GM13977 (cell line): ENCODE measurements at places on chromosomes 2 and 18.

DNA sequence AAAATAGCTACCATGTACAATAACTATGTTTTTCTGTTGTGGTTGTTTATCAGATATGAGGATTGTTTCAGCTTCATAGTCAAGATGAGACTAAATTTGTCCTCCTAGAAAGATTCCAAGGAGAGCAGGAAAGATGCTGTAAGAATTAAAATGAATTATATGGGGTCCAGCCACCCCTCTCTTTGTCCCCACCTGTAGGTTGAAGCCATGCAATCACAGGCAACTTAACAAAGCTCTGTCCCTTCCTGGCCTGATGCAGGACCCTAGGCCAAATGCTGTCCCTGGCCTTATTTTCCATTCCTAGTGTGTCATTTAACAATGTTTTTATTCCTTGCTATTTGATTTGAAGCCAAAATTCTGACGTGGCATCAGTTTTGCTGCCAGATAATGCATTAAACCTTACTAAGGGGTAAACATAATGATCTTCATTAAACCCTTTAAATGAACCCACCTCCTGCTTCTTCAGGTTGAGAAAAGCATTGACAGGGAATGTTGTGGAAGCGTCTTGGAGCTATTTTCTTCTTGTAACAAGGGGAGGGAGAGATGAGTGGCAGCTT is 240.9 kb upstream of the ZNF521 start:
- DNase-seq = no peak

GRCh38 chr2:158204741-158205165 is 103.1 kb downstream of the UPP2 start:
- DNase-seq = no peak

GRCh38 chr2:65417509-65418085 is 14.8 kb downstream of the SPRED2 start:
- no peak for DNase-seq

- peak; percentile 74 for DNase-seq
Observed at GRCh38 chr18:13381944-13382365, 163.4 kb downstream of the LDLRAD4 start.

- DNase-seq = no peak
Observed at GRCh38 chr2:88549616-88550292, 77.5 kb downstream of the EIF2AK3 start.

GRCh38 chr18:42229211-42230210 is 274.5 kb downstream of the PIK3C3 start:
- no peak for DNase-seq

DNA sequence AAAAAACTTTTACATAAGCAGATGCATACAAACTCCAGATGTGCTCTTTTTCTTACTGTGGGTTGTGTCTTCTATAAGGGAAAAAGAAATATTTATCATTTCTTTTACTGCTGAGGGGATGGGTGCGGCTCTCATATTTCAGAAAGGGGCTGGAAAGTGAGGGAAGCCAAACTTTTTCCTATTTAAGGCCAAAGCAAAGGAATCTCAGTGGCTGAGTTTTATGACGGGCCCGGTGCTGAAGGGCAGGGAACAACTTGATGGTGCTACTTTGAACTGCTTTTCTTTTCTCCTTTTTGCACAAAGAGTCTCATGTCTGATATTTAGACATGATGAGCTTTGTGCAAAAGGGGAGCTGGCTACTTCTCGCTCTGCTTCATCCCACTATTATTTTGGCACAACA is at the start of gene COL3A1:
Gene COL3A1, plus strand, starts transcription at position 210 of the 400 bp plus-strand sequence. Its CDS starts 117 bp downstream, at position 327.
- DNase-seq = no peak

DNA sequence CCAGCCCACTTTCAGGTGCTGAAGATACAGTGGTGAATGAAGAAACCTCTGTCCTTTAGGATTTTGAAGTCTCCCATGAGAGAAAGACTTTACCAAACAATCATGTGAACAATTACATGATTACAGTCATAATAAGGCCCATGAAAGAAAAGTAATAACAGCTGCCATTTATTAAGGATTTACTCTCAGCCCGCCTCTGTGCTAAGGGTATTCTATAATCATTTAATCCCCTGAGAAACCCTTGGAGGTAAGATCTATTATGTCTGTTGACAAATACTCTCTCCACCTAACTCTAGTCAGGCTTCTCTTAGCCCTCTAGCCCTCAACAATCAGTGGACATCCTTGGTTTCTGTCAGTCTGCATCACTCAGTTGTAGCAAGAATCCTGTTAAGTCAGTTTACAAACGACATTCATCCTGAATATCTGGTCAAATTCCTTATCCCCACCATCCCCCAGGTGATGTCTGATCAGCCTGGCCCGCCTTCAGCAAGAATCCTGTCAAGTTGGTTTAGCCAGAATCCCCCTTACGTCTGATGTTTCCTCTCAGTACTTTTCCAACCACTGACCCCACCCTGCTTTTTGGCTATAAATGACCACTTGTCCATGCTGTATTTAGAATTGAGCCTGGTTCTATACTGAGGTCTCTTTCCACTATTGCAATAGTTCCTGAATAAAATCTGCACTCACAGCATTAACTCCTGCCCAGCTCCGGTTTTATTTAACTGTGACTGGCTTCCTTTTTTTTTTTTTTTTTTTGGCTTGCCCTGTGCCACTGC is 12.2 kb upstream of the SOCS6 start:
- no peak for DNase-seq

DNA sequence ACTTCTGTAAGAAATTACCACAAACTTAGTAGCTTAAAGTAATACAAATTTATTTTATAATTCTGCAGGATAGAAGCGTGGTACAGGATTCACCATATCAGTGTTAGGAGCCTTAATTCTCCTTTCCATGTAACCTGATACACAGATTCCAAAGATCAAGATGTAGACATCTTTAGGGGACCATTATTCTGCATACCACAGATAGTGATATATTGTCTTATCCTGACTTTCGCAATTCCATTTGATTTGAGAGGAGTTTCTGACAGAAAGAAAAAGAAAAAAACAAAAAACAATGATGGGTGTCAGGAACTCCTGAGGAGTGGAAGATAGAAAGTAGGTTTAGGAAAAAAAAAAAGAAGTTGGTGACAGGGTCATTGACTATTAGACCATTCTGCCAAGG is 24.1 kb downstream of the KLHL23 start:
- DNase-seq = no peak

DNA sequence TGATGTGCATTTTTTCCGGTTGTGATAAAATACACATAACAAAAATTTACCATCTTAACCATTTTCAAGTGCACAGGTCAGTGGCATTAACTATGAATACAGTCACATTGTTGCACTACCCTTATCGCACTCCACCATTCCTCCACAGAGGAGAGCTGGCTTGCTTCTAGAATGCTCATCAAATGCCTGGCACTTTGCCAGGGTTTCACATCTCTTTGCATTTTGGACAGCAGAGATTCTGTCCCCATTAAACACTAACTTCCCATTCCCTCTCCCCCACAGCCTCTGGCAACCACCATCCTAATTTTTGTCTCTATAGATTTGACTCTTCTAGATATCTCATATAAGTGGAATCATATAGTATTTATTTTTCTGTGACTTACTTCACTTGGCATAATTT is 165.0 kb downstream of the ASB1 start:
- DNase-seq = no peak

DNA sequence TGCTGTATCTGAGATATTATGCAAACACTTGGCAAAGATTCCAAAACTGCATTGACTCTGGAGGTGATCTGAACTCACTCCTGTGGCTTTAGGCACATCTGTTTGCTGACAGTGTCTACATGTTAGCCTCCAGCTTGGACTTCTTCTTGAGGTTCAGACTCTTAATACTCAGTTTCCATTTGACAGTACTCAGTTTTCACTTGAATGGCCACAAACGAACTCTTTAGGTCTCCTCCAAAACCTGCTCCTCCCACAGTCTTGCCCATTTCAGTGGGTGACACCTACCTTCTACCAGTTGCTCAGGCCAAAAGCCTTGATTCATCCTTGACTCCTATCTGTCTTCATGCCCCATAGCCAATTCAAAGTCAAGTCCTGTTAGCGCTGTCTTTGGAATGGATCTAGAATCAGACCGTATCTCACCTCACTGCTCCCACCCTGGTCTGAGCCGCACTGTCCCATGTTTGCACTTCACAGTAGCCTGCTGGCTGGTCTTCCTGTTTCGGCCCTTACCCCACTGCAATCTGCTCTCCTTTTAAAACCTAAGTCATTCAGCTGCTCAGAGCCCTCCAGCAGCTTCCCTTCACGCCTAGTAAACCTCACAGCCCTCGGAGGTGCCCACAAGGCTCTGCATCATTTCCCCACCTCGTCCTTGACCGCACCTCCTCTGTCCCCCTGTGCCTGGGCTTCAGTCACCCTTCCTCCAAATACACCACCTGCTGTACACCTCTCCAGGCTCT is 10.5 kb downstream of the ATG16L1 start:
- peak; percentile 57 for DNase-seq

GRCh38 chr2:234081970-234082822 is 31.7 kb downstream of the SPP2 start:
- no peak for DNase-seq

GRCh38 chr2:166841679-166842078 is 46.6 kb upstream of the XIRP2 start:
- DNase-seq = no peak

DNA sequence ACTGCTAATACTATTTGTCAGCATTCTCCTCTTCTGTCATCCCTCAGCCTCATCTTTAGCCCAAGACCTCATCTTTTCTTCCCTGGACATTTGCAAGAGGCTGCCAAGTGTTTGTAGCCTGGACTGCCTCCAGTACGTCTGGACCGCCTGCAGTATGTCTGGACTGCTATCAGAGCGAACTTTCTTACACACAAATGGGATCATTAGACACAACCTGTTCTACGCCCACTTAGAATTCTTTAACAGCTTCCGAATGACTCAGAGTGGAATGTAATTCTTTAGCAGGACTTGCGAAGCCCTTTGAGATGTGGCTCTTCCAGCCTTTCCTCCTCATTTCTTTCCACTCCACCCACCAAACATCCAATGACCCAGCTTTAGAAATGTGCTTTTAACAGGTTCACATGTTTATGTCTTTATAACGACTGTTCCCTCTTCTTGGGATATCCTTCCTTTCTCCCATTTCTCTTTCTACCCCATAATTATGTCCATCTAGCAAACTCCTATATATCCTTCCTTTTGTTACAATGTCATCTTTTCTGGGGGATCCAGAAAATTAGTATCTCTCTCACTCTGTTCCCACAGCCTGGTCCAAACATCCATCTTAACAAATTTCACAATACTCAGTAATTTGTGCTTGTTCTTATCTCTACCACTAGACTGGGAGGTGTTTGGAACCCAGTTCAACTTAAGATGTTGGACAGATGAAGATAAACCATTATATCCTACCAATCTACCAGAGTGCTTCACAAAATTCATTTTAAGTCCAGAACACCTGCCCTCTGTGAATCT is 171.3 kb upstream of the PGAP1 start:
- DNase-seq = no peak

GRCh38 chr2:46973673-46974072 is 58.1 kb upstream of the MCFD2 start:
- DNase-seq = no peak

GRCh38 chr2:101402630-101403029 is 15.3 kb upstream of the CREG2 start:
- DNase-seq = no peak

DNA sequence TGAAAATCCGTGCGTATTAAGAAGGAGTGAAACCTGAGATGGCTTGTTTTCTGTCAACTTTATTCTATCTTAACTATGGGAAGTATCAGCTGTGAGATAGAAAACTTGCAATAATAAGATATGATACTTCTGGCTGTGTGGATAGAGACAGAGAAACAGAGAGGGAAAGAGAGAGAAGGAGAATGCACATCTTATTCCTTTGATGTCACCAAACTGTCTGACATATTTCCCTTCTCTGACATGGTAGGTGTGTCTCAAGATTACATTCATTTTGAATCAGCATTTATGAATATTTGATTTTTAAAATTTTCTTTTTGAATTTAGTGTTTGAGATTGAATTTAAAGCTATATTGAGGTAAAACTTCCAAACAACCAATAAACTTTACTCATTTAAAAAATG is 69.4 kb downstream of the CDC42EP3 start:
- DNase-seq = no peak

GRCh38 chr2:190094316-190094871 is 31.9 kb upstream of the MSTN start:
- DNase-seq = no peak

GRCh38 chr2:133674433-133675331 is 106.4 kb upstream of the NCKAP5 start:
- DNase-seq = no peak

DNA sequence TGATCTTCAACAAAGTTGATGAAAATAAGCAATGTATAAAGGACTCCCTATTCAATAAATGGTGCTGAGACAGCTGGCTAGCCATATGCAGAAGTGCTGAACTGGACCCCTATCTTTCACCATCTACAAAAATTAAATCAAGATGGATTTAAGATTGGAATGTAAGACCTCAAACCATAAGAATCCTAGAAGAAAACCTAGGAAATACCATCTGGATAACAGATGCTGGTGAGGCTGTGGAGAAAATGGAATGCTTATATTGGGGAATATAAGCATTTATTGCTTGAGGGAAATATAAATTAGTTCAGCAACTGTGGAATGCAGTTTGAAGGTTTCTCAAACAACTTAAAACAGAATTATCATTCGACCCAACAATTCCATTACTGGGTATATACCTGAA is 89.6 kb downstream of the GCA start:
- no peak for DNase-seq
